COR-L47 (cell line): ENCODE measurements at places on chromosomes 6 and 20.

GRCh38 chr6:84763003-84763885, 1.2 kb downstream of the TBX18 start:
- DNase-seq = peak; percentile 30

GRCh38 chr6:35357677-35358076, 15.3 kb downstream of the PPARD start:
- DNase-seq = no peak

GRCh38 chr6:156262014-156262413, 515.2 kb upstream of the ARID1B start:
- DNase-seq = peak; percentile 50

GRCh38 chr6:75221116-75221515, 15.3 kb upstream of the COL12A1 start:
- no peak for DNase-seq

GRCh38 chr6:9606435-9607134, 808.3 kb downstream of the TFAP2A start:
- DNase-seq = no peak

- no peak for DNase-seq
Measured at GRCh38 chr20:1664911-1665310, 7.3 kb upstream of the SIRPG start.

- DNase-seq = no peak
Measured at GRCh38 chr6:22313796-22314195, 17.0 kb upstream of the PRL start.
